ENCODE measurements at places on chromosomes 16 and 17.
A peak's percentile ranks its signal among the peaks of the same experiment; 100 is the strongest.

DNA sequence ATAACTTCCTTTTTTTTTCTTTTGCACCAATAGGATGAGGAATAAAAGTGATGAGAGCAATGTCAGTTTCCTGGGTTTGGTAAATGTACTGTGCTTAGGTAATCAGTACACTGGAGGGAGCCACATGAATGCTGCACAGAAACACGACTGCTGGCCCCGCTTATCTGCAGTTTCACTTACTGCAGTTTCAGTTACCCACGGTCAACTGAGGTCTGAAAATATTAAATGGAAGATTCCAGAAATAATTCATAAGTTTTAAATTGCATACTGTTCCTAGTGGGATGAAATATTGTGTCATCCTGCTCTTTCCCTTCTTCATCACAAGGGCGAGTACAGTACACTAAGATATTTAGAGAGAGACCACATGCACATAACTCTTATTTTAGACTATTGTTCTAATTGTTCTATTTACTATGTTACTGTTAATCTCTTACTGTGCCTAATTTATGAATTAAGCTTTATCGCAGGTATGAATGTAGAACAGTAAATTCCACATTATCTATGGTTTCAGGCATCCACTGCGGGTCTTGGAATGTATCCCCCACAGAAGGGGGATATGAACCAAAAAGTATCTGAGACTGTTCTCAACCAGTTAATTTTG lies 6.4 kb upstream of the LGALS3BP start:
- DNase-seq: no peak

GRCh38 chr16:72198771-72199201 lies 26.8 kb upstream of the PMFBP1 start:
- DNase-seq: no peak

- no peak for DNase-seq
These were observed 313.9 kb upstream of the SALL1 start for GRCh38 chr16:51464996-51465395.

GRCh38 chr16:72910381-72910780 lies 137.5 kb downstream of the ZFHX3 start:
- no peak for DNase-seq

DNA sequence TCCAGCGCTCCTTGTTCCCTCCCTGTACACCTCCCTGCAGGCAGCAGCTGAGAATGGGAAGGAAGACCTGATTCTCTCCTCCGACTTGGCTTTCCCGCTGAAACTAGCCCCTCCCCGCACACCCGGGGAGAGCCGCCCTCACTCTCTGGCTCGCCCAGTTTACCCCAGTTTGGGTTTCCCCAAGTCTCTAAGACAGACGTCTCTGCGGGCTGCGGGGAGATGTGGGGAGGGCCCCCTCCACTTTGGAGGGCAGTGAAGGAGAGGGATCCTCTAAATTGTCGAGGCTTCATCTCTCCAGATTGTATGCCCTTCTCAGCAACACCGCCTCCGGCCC lies 797 bp downstream of the GRB7 start:
- peak; percentile 49 for DNase-seq

- DNase-seq: no peak
These were observed 230.6 kb downstream of the C16orf95 start for GRCh38 chr16:87086575-87086974.

GRCh38 chr17:27497696-27498095 lies 41.4 kb downstream of the KSR1 start:
- no peak for DNase-seq
